ENCODE measurements at places on chromosomes 1 and 21. TPM values are rescaled to one million over a fixed set of nuclear protein-coding genes. Genes with fewer than 3 reads are reported as not detected.
A peak's percentile ranks its signal among the peaks of the same experiment; 100 is the strongest.

SPTA1 gene
- total RNA-seq = not detected

GRCh38 chr1:3352299-3352951 lies 102.0 kb upstream of the ARHGEF16 start:
- H3K27me3 ChIP-seq = no peaks in the 10 kb centered on the region
- H3K36me3 ChIP-seq = no peaks in the 10 kb centered on the region
- H3K27ac ChIP-seq = no peak overlapping the region
- H3K4me1 ChIP-seq = no peaks in the 10 kb centered on the region
- peak; percentile 73 for DNase-seq

CDCA8 gene
- 47.7 TPM for total RNA-seq

- H3K4me1 ChIP-seq = no peaks in the 10 kb centered on the region
- no peak overlapping the region for H3K27ac ChIP-seq
- H3K4me3 ChIP-seq = no peak overlapping the region
- no peaks in the 10 kb centered on the region for H3K27me3 ChIP-seq
- no peaks in the 10 kb centered on the region for H3K36me3 ChIP-seq
- DNase-seq = no peak
Measured at GRCh38 chr1:236269439-236269838, 12.3 kb downstream of the ERO1B start.

GIPC2 gene
- 0.90 TPM for total RNA-seq

KIF21B gene
- total RNA-seq = 7.0 TPM

- peaks cover 61% of the 10 kb centered on the region for H3K36me3 ChIP-seq
- H3K27me3 ChIP-seq = no peaks in the 10 kb centered on the region
- no peak overlapping the region for H3K4me3 ChIP-seq
- no peak overlapping the region for H3K27ac ChIP-seq
Measured at GRCh38 chr1:90989990-90990389, 31.8 kb downstream of the ZNF644 start.

GRCh38 chr1:45275054-45275453 lies 51.6 kb upstream of the HPDL start:
- 0 out of 2 replicates have a peak, but pooled peaks cover 4% of the 10 kb centered on the region for H3K36me3 ChIP-seq
- peaks cover 2% of the 10 kb centered on the region for H3K4me1 ChIP-seq
- no peak for DNase-seq
- no peaks in the 10 kb centered on the region for H3K27me3 ChIP-seq
- H3K27ac ChIP-seq = no peak overlapping the region

DNA sequence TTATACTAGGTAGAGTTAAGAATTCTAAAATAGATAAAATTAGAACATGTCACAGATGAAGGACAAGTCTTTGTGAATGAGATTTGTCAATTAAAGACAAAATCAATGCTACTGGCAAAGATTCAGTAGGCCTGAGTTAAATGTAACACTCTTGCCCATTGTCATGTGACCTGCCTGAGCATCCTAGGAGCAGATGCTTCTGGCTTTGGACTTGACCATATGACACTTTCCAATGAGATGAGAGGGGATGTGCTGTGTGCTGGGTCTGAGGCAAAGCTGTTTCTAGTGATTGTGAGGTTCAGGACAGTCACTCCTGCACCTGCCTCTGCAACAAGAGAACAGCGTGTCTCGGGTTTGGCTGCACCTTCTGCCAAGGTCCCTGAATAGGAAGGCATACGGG lies 144.9 kb downstream of the HIVEP3 start:
- no peaks in the 10 kb centered on the region for H3K36me3 ChIP-seq
- H3K4me3 ChIP-seq = no peak overlapping the region
- DNase-seq = peak; percentile 2
- no peaks in the 10 kb centered on the region for H3K4me1 ChIP-seq

DNA sequence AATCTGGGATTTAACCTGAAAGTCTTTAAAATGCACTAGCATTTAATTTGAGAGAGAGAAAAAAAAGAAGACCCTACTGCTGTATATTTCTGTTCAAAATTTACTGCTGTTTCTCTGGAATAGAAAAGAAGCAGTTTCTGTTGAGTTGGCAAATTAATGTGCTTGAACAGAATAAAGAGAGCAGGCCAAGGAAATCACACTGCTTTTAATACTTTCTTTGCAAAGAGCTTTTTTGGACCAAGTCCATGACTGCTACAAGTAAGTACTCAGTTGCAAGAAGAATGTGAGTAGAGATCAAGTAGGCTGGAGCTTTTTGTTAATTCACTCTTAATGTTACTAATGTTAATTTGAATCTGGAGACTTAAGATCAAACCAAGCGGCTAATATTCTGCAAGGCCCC lies 336.2 kb upstream of the SGIP1 start:
- no peak overlapping the region for H3K4me3 ChIP-seq
- no peak for DNase-seq
- no peak overlapping the region for H3K27ac ChIP-seq
- no peaks in the 10 kb centered on the region for H3K4me1 ChIP-seq
- no peaks in the 10 kb centered on the region for H3K36me3 ChIP-seq

- H3K4me1 ChIP-seq = no peaks in the 10 kb centered on the region
- no peak overlapping the region for H3K4me3 ChIP-seq
- H3K36me3 ChIP-seq = peaks cover 6% of the 10 kb centered on the region
- H3K27me3 ChIP-seq = no peaks in the 10 kb centered on the region
- no peak for DNase-seq
Measured at GRCh38 chr1:235102993-235103411, 25.6 kb downstream of the TOMM20 start.

- no peak overlapping the region for H3K27ac ChIP-seq
- H3K36me3 ChIP-seq = peaks cover 16% of the 10 kb centered on the region
- H3K4me3 ChIP-seq = no peak overlapping the region
- H3K27me3 ChIP-seq = no peaks in the 10 kb centered on the region
Measured at GRCh38 chr1:232144696-232145230, 485.2 kb downstream of the SIPA1L2 start.

DNA sequence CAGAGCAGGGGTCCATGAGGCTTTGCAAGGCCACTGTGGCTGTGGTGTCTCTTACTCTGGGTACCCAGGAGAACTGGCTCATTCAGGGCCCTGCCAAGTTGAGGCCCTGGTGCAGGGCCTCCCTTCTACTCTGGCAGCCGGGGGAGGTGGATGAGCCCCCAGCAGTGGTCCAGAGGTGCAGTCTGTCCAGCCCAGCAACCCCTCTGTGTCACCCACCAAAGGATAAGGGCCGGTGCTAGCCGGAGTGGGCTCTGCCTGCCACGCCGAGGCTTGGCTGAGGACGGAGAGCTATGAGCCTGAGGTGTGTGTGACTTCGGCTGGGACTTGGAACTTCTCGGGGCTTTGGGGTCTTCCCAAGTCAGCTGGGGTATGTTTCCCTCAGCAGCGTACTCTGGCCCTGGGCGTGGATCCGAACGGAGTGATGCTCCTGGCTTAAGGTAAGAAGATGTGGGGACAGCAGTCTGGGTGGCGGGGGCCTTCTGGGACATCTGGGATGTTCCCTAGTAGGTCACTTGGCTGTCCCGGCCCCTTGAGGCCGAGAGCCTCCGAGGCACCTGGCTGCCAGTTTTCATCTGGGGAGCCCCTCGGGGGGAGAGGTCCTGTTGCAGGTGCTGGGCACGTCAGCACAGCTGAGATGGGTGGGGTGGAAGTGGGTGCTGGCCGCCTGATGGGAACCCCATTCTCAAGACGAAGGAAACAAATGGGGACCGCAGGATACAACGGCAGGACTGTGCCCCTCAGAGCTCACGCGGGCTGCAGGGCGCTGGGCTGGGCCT lies 25.9 kb downstream of the RUNX3 start:
- H3K36me3 ChIP-seq = peaks cover 5% of the 10 kb centered on the region
- no peak overlapping the region for H3K27ac ChIP-seq
- no peaks in the 10 kb centered on the region for H3K4me1 ChIP-seq
- H3K27me3 ChIP-seq = no peaks in the 10 kb centered on the region

DNA sequence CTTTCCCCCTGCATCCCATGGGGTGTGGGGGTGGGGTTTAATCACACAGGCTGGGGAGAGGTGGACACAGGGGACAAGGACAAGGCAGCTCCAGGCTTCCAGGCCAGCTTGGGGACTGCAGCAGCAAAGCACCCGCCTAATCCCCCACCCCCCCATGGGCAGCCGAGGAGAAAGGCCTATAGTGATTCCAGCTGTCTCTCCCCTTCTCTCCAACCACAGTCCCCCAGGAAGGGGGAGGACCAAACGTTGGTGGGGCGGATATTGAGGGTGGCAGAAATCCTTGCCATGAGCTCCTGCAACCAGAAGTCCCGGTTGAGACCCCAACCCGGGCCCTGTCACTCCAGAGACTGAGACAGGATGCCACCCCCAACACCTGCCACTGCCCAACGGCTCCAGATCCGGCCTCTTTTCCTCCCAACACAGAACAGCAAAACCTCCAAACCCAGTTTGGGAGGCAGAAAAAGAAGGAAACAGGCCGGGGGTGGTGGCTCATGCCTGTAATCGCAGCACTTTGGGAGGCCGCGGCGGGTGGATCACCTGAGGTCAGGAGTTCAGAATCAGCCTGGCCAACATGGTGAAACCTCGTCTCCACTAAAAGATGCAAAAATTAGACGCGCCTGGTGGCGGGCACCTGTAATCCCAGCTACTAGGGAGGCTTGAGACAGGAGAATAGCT lies 1.7 kb downstream of the EPHA2 start:
- H3K27ac ChIP-seq = no peak overlapping the region
- H3K27me3 ChIP-seq = no peaks in the 10 kb centered on the region
- H3K4me1 ChIP-seq = peaks cover 5% of the 10 kb centered on the region
- DNase-seq = no peak
- H3K36me3 ChIP-seq = peaks cover 2% of the 10 kb centered on the region

GRCh38 chr1:245566134-245566533 lies 411.3 kb downstream of the KIF26B start:
- no peak overlapping the region for H3K27ac ChIP-seq
- H3K4me1 ChIP-seq = no peaks in the 10 kb centered on the region
- H3K36me3 ChIP-seq = 0 out of 2 replicates have a peak, but pooled peaks cover 5% of the 10 kb centered on the region
- DNase-seq = no peak

PLXNA2 gene
- total RNA-seq = 0.57 TPM

CD84 gene
- not detected for total RNA-seq

- peaks cover 3% of the 10 kb centered on the region for H3K27me3 ChIP-seq
- no peak for DNase-seq
- H3K4me3 ChIP-seq = peak overlapping the region; percentile 91
Measured at GRCh38 chr1:202807451-202807925, 733 bp downstream of the KDM5B start.

DNA sequence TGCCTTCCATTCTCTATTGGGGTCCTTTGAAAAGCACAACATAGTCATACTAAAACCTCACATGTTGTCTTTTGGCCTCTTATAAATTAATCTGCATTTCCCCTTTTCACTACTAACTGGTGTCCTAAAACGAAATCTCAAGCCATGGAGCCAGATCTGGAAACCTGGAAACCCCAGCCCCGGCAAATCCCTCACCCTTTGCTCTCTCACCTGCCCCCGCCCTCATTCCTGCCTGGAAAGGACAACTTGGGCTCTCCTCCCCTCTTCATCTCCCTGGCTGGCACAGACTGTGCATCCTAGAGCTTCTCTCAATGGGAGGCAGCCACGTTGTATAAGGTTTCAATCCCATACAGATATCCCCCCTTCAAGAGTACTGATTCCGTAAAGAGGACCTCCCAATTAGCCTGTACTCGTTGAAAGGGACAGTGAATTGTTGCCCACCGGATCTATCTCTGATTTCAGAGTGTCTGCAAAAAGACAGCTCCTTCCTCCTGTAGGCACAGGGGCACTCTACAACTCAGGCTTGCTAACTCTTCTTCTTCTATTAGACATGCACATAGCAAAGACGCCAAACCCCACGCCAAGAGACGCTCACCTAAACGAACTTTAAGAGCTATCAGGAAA lies 1.4 kb downstream of the DUSP10 start:
- peaks cover 18% of the 10 kb centered on the region for H3K36me3 ChIP-seq
- no peak overlapping the region for H3K4me3 ChIP-seq
- no peak for DNase-seq
- H3K27me3 ChIP-seq = peaks cover 16% of the 10 kb centered on the region
- H3K4me1 ChIP-seq = peaks cover 4% of the 10 kb centered on the region

GRCh38 chr1:47471163-47471562 lies 33.3 kb downstream of the FOXD2 start:
- H3K4me1 ChIP-seq = 0 out of 2 replicates have a peak, but pooled peaks cover 2% of the 10 kb centered on the region
- H3K27ac ChIP-seq = no peak overlapping the region
- no peak overlapping the region for H3K4me3 ChIP-seq
- DNase-seq = no peak
- H3K27me3 ChIP-seq = no peaks in the 10 kb centered on the region

GRCh38 chr1:151729157-151729965 lies 8.0 kb downstream of the RIIAD1 start:
- no peaks in the 10 kb centered on the region for H3K36me3 ChIP-seq
- H3K27me3 ChIP-seq = no peaks in the 10 kb centered on the region
- no peak overlapping the region for H3K4me3 ChIP-seq
- H3K4me1 ChIP-seq = peaks cover 5% of the 10 kb centered on the region
- DNase-seq = no peak

GRCh38 chr1:236753516-236753915 lies 41.6 kb upstream of the MTR start:
- no peaks in the 10 kb centered on the region for H3K4me1 ChIP-seq
- H3K4me3 ChIP-seq = no peak overlapping the region
- peaks cover 6% of the 10 kb centered on the region for H3K36me3 ChIP-seq
- H3K27me3 ChIP-seq = no peaks in the 10 kb centered on the region
- peak; percentile 62 for DNase-seq
- H3K27ac ChIP-seq = no peak overlapping the region

GRCh38 chr1:208418667-208419066 lies 174.5 kb upstream of the PLXNA2 start:
- no peaks in the 10 kb centered on the region for H3K36me3 ChIP-seq
- H3K4me3 ChIP-seq = no peak overlapping the region
- H3K27ac ChIP-seq = no peak overlapping the region
- no peak for DNase-seq
- H3K4me1 ChIP-seq = peaks cover 4% of the 10 kb centered on the region
- H3K27me3 ChIP-seq = no peaks in the 10 kb centered on the region

MRPS15 gene
- total RNA-seq = 111 TPM

GRCh38 chr1:97806996-97807520 lies 113.8 kb downstream of the DPYD start:
- H3K36me3 ChIP-seq = no peaks in the 10 kb centered on the region
- no peak overlapping the region for H3K4me3 ChIP-seq
- no peaks in the 10 kb centered on the region for H3K4me1 ChIP-seq
- H3K27ac ChIP-seq = no peak overlapping the region
- no peaks in the 10 kb centered on the region for H3K27me3 ChIP-seq

GRCh38 chr1:70906800-70907199 lies 140.8 kb downstream of the PTGER3 start:
- H3K36me3 ChIP-seq = no peaks in the 10 kb centered on the region
- H3K27me3 ChIP-seq = no peaks in the 10 kb centered on the region
- H3K27ac ChIP-seq = no peak overlapping the region
- H3K4me1 ChIP-seq = no peaks in the 10 kb centered on the region
- DNase-seq = no peak
- H3K4me3 ChIP-seq = no peak overlapping the region

GRCh38 chr1:232166942-232167341 lies 463.0 kb downstream of the SIPA1L2 start:
- peak overlapping the region; percentile 55 for H3K4me3 ChIP-seq
- H3K27ac ChIP-seq = no peak overlapping the region
- DNase-seq = peak; percentile 81
- H3K36me3 ChIP-seq = peaks cover 4% of the 10 kb centered on the region
- H3K4me1 ChIP-seq = peaks cover 2% of the 10 kb centered on the region
- no peaks in the 10 kb centered on the region for H3K27me3 ChIP-seq

GRCh38 chr1:44616991-44617702 lies 57.1 kb downstream of the TMEM53 start:
- no peak overlapping the region for H3K27ac ChIP-seq
- no peaks in the 10 kb centered on the region for H3K36me3 ChIP-seq
- no peak for DNase-seq
- peak overlapping the region; percentile 81 for H3K4me3 ChIP-seq

CYP2J2 gene
- total RNA-seq = 0.57 TPM

All from H9 (cell line).